ENCODE measurements at places on chromosomes 16 and 17. TPM values are rescaled to one million over a fixed set of nuclear protein-coding genes. Genes with fewer than 3 reads are reported as not detected.
A peak's percentile ranks its signal among the peaks of the same experiment; 100 is the strongest.

Gene PRSS53
- 7.5 TPM for total RNA-seq

GRCh38 chr17:8143581-8144400, 8.4 kb downstream of the PER1 start:
- DNase-seq: no peak

Gene KCNH6
- not detected for total RNA-seq

DNA sequence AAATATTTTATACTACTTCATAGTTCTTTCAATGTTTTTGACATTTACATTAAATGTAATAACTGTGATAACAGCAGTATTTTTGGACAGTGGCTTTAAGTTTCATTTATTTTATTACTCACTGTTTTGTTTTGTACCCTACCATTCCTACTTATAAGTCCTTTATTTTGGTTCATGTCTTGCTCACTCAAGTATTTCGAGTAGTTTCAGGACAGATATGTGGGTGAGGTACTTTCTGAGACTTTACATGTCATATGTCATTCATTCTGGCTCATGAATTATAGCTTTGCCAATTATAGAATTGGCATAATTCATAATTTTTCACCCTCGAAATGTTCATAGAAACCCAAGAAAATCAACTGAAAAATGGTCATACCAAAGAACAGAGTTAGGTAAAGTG, 44.4 kb downstream of the PIK3R5 start:
- no peak for DNase-seq

- no peak for DNase-seq
These were observed 135.0 kb downstream of the BRIP1 start for GRCh38 chr17:61728297-61728836.

- no peak for DNase-seq
These were observed 134.4 kb downstream of the SNX11 start for GRCh38 chr17:48241770-48242497.

DNA sequence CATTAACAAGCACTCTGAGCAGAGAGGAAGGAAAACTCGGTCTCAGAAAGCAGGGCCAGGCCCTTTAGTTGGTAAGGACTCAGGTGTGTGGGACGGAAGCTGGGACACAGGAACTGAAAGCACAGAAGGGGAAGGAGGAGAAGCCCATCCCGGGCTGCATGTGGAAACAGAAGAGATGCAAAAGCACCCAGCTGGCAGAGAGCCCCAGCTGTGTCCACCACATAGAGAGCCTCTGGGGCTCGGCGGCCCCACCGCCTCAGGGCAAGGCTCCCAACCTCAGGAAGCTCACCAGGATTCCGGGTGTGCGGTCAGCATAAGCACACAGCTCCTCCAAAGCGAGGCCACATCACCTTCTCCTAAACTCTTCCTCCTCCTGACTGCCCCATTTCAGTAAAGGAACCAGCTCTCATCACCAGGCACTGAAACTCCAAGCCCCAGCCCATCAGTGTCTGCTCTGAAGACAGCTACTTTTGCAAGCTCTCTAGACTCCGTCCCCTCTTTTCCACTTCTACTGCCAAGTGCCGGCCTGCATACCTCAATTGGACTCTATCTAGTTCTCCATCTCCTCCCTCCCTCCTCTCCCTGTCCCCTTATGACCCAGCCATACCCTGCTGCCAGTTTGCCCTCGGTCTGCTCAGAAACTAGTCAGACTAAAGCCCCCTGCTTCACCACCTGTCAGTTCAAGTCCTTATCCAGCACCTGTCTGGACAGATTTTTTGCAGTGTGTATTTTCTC, 6.0 kb downstream of the ST3GAL2 start:
- no peak for DNase-seq

Gene CACNG5
- total RNA-seq: not detected

Gene TBC1D3D
- total RNA-seq: not detected

DNA sequence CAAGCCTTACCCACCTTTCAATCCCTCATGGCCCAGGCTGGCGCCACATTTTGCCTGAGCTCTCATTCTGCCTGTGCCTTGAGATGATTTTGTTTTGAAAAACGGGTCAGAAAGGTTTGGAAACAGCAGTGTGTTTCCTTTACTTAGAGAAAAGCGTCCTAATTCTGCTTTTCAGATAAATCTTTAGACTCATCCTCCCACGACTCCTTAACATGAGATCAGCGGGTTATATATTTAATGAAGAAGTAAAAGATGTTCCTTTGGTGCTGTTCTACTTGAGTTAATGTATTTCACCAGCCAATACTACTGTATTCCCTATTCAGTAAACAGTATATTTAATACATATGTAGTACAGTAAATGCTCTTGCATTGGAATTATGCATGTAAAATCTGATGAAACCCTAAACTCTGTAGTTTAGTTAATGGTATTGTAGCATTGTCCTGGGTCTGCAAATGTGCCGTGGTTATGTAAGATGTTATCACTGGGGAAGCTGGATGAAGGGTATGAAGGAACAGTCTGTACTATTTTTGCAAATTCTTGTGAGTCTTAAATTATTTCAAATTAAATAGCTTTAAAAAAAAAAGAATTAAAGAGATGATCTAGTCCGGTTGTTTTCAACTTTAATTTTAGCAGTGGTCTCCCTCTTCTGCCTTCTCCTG, 199.4 kb upstream of the CACNG5 start:
- no peak for DNase-seq

GRCh38 chr17:1089915-1090314, 89.9 kb downstream of the ABR start:
- peak; percentile 36 for DNase-seq

Gene CLEC10A
- total RNA-seq: 29.8 TPM

Gene TBC1D3
- not detected for total RNA-seq

Gene CD79B
- total RNA-seq: not detected

- no peak for DNase-seq
These were observed 66.9 kb downstream of the PLXDC1 start for GRCh38 chr17:39084558-39084957.

GRCh38 chr16:88298833-88299745, 83.7 kb upstream of the ZNF469 start:
- DNase-seq: no peak

Gene C17orf113
- total RNA-seq: 0.21 TPM

- DNase-seq: no peak
These were observed 850 bp downstream of the GINS3 start for GRCh38 chr16:58393138-58393504.

DNA sequence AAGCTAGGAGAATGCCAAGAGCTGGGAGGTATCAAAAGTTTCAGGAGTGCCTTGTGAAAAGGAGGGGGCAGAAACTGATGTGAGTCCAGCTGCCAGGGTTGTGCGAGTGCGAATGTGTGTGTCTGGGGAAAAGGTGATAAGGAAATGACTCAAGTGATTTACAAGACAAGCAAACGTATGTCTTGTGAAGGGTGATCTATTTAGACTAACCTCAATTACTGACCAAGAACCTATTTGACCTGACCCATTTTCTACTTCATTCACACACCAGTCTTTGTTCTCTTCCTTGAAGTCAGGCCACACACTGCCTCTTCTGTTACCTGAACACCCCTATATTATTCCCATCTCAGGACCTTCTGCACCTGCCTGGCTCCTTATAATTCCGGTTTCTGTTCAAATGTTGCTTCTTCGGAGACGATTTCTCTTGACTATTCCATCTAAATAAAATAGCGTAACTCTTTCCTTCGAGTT, 1.0 kb downstream of the GDE1 start:
- no peak for DNase-seq

- no peak for DNase-seq
These were observed 9.5 kb upstream of the ZNF750 start for GRCh38 chr17:82849076-82849945.

- no peak for DNase-seq
These were observed 7.1 kb upstream of the BAIAP3 start for GRCh38 chr16:1326391-1326790.

DNA sequence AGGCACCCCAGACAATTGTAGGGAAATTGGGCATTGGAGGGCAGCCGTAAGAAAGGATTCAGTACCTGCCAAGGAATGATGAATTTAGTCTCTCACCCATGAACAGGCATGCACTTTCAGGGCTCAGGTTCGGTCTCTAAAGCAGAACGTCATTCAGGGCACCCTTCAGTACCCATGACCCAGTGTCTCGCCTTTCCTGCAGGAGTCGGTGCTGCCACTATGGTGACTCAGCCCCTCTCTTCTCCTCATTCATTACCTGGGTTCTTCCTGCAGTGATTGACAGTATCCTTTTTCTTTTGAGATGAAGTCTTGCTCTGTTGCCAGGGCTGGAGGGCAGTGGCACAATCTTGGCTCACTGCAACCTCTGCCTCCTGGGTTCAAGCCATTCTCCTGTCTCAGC, 8.4 kb downstream of the SOST start:
- no peak for DNase-seq

- DNase-seq: no peak
These were observed 52.5 kb upstream of the WSB1 start for GRCh38 chr17:27241346-27241946.

Gene CCL14
- total RNA-seq: 168 TPM

Gene VTN
- total RNA-seq: 7.5 TPM

GRCh38 chr17:64455993-64456885, 7.3 kb downstream of the MILR1 start:
- DNase-seq: no peak

Gene CEP112
- 11.4 TPM for total RNA-seq

Gene C16orf87
- total RNA-seq: under 0.01 TPM

Gene TEX14
- not detected for total RNA-seq

GRCh38 chr16:59973966-59974365, 1239.8 kb upstream of the GOT2 start:
- DNase-seq: no peak

Gene ANKRD40CL
- not detected for total RNA-seq

DNA sequence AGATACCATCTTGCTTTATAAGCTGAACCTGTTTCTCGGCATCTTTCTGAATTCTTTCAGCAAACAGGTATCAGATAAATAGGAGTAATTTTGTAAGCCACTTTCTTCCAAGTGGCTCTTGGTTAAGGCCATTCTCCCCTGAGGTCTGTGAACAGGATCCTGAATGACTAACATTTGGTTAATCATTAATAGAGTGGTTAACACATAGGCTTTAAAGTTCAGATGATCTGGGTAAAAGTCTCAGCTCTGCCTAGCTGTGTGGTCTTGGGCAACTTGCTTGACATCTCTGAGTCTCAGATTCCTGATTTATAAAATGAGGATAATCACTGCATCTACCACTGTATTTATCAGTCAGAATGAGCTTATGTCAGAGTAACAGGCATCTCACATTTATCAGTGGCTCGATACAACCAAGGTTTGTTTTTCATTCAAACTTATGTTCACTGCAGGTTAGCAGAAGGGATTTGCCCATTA, 44.4 kb upstream of the ANKFN1 start:
- no peak for DNase-seq

DNA sequence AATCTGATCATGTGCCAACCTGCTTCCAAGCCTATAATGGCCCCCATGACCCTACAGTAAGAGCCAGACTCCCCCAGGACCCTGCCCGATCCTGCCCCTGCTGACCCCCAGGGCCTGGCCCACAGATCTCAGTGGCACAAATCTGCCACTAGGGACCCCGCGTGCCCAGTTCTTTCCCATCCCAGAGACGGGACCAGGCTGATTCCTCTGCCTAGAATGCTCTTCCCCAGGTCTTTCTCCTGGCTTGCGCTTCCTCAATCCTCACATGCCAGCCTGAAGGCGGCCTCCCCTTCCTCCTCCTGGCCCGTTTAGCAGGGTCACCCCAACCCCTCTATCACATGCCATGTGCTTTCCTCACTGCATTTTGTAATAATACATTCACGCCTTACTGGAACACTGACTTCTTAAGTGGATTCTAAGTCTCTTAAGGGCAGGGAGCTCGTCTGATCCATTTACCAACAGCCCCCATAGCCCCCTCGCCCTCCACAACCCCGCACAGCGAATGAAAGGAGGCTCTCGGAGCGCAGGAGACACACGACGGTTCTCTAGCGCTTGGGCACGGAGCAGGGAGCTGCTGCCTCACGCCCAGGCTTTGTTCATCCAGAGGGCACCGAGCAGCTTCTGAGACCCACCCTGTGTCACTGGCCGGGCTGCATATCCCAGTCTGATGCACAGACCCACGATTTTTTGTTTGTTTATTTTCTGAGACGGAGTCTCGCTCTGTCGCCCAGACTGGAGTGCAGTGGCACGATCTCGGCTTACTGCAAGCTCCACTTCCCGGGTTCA, 1.2 kb downstream of the TRIM65 start:
- DNase-seq: no peak

- DNase-seq: peak; percentile 63
These were observed 12.3 kb downstream of the GPR142 start for GRCh38 chr17:74379495-74380085.

DNA sequence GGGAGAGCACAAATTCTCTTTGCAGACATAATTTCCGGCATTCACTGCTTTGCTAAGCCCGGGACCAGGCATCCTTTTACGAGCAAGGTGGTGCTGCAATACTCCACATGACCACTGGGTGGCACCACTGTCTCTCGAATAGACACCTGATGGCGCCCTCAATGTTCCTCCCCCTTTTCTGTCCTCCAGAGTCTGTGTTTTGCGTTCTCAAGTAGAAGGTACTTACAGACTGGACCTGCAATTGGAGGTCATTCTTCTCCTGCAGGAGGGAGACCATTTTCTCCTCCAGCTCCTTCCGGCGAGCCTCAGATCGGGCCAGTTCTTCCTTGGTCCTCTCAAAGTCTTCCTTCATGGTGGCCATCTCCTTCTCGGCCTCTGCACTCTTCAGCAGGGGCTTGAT, 45.2 kb downstream of the MYH13 start:
- DNase-seq: peak; percentile 76

GRCh38 chr17:75077496-75078283, 10.1 kb upstream of the SLC16A5 start:
- DNase-seq: no peak

Gene NHLRC4
- total RNA-seq: not detected

- no peak for DNase-seq
These were observed 611 bp downstream of the SMARCE1 start for GRCh38 chr17:40646791-40647623.

GRCh38 chr17:64202683-64203344, 60.2 kb downstream of the TEX2 start:
- DNase-seq: no peak

DNA sequence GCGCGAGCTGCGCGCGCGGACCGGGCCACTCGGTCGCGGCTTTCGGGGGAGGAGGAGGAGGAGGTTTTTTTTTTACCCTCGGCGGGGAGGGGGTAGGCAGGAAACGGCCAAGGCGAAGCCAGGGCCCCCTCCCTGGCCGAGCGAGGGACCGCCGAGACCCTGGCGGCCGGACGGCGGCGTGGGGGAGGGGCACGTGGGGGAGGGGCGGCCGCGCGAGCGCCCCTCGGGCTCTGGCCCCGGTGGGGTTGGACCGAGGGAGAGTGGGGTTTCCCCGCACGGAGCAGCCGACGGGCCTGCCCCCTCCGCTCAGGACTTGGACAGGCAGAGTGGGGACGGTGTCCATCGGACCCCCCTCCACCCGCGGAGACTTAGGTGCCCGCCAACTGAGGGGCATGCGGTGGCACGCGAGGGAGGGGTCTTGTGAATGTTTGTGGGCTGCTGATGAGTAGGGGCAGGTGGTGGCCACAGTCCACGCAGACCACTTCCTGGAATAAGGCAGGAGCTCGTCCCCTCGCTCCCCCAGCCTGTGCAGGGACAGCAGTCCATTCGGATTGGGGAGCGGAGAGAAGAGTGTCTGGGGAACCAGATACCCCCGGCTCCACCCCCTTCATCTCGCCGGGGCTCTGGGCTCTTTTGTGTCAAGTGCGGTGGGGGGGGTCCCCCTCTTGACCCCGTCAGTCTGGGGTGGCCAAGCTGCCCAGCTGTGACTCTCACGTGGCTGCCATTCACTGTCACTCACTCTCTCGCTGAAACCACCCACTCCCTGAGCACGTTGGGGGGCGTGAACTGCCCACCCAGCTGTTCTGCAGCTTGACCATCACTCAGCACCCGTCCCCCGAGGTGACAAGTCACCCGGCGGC, 3.0 kb upstream of the CHD3 start:
- DNase-seq: peak; percentile 72

Gene SLC35G6
- not detected for total RNA-seq
